CMK (cell line): ENCODE measurements at places on chromosomes 11 and 22.

GRCh38 chr11:39725081-39725480 is 1734.4 kb downstream of the LRRC4C start:
- no peak for DNase-seq

- DNase-seq = no peak
Observed at GRCh38 chr11:116615211-116615865, 157.4 kb downstream of the BUD13 start.

DNA sequence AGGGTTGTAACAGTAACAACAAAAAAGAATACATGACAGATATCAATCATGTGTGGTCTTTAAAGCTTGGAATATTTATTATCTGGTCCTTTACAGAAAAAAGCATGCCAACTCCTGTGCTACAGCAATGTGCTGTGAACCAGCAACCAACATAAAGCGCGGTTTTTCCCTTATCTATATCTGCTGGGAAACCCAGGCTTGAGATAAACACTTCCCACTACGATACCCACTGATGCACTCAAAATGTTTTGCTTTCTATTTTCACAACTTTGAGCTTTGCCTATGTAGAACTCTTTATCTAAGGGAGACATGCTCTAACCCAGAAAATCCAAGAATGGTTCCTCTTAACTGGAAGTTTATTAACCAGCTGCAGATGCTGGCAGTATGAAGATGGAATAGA is 19.0 kb downstream of the ZBED5 start:
- DNase-seq = no peak

DNA sequence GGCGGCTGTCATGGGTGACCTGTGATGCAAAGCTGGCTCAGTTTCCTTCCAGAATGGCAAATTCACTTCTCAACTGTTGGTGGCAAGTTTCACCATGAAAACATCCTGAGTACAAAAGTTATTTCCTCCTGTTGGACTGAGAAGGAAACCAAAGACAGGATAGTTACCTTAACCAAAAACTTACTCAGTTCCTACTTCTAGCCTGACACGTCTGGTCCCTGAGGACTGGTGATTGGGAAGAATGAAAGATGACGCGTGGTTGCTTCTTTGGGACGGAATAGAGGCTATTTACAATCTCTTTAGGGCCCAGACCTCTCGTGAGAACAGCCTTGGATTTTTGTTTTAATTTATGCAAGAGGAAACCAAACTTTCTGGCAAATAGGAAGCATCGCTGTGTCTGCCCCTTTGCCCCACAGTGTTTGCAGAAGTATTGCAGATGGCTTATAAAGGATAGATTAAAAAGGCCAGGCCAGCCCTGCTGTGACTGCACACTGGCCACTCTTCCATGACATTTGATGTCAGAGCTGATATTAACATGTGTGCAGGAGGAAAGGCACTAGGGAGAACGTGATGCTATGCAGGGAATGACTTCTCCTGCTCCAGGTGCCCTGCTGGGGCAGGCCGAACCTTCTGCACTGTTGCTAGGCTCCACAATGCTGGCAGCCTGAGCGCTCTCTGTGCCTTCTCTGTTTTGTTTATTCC is 7.6 kb downstream of the VPS26B start:
- no peak for DNase-seq

DNA sequence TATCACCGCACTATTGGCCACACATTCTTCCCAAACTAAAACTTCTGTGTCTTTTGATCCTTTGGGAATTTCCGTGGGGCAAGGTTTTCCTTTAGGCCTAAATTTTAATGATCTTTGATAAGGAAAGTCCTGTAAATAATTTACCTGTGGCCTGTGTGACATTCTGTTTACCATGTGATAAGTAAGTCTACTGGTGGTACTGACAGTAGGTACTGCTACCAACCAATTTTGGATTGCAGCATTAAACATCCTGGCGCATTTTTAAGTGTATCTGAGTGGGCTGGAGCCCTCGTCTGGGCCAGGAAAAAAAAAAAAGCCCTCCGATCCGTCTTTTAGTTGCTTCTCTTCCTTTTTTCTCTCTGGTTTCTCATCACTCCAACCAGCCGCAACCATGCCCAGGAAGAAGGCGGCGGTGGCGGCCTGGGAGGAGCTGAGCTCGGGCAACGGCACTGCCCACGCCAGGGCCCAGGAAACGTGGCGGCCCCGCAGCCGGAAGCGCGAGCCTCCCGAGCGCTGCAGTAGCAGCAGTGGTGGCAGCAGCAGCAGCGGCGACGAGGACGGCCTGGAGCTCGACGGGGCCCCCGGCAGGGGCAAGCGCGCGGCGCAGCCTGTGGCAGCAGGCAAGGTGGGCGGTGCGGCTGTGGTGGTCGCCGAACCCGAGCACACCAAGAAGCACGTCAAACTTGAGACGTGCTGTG is 33.6 kb downstream of the ASRGL1 start:
- DNase-seq = no peak

DNA sequence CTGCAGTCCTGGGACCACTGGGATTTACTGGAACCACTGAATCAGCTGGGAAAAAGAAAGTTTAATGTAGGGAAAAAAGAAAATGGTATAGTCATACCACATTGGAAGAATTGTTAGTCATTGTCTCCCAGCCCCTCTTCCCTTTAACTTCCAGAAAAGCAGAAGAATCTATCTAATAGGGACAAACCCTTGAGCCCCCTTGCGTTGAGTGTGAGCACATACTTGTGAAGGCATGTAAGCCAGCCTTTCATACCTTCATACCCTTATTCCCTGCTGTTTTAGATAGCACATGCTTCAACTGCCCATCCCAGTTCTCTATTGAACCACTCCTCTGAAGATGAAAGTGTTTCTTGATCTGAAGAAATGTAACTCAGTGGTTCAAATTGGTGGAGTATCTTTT is 6.6 kb downstream of the TREH start:
- no peak for DNase-seq

DNA sequence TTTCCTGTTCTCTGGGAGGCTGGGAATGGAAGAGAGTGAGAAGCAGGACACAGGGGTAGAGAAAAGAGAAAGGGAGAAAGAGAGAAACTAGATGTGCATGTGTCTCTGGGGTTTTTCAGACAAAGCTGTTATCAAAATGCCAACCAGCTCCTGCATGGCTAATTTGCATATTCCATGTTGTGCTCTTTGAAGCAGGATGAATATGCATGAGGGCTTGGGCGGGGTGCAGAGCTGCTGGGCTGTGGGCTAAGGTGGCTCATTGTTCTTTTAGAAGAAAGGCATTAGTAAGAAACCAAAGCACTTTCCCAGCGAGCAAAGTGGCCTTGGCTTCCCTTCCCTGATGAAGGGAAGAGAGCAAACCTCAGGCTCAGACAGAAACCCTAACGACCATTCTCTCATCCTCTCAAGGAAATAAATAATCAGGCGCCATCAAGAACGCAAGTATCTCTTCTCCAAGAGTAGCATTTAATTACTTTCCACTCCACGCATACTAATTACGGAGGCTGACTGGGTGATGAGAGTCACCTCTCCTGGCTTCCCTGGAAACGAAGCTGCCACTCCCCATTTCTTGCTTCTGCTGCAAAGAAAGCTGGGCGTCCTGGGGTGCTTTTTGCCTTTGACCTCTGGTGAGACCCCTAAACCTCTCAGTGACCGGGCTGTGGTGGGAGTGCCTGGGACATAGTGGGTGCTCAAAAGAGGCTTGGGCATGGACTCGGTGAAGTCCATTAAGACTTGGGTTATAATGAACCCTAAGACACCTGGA is 54.2 kb downstream of the FEZ1 start:
- no peak for DNase-seq

- DNase-seq = no peak
Observed at GRCh38 chr22:32880061-32880460, 78.6 kb downstream of the TIMP3 start.

DNA sequence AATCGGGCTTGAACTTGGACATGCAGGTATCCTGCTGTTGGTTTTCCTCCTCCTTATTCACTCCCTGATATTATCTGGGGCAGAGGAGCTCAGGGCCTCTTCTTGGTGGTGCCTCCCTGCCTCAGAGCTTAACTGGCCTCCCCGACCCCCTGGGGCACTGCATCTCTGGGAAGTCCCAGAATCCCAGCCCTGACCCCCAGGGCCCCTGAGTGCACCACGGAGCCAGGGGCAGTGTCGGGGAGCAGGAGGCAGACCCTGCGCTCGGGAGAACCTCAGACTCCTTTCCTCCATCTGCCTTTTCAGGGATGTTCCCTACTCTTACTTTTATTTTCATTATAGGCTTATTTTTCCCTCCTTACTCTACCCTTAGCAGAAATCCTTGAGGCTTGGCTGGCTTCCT is 537.0 kb downstream of the BRD1 start:
- no peak for DNase-seq

DNA sequence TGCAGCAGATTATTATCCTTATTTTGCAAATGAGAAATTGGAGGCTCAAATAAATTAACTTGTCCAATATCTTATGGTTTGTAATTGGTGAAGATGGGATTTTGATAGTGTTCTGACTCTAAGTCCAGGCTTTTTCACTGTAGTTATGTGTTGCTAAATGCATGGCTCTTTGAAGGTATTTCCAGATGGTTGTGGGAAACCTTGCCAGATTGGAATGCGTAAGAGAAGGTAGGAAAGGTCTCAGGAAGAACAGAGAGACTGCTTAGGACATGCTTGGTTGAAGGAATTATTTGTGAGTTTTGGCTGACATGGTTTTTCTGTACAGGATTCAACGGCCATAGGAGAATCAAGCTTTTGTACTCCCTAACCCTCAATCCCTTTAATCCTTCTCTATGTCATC is 108.6 kb downstream of the STIM1 start:
- DNase-seq = no peak

- no peak for DNase-seq
Observed at GRCh38 chr11:120612513-120613263, 101.1 kb downstream of the GRIK4 start.

DNA sequence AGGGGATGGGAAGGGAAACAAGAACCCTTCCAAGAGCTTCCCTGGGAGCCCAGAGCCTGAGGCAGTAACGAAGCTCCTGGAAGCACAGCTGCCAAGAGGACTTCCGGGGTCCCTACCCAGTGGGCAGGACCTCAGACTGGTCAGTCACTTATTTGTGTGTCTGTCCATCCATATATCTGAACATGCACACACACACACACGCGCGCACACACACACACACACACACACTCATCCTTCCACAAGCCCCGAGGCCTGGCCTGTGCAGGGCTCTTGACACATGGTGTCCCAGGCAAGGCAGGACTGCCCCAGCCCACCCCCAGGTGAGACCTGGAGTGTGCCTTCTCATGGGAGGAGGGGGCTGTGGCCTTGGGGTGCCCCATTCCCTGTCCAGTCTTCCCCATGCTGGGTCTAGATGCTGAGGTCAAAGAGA is 44.9 kb downstream of the IGLL5 start:
- DNase-seq = no peak

DNA sequence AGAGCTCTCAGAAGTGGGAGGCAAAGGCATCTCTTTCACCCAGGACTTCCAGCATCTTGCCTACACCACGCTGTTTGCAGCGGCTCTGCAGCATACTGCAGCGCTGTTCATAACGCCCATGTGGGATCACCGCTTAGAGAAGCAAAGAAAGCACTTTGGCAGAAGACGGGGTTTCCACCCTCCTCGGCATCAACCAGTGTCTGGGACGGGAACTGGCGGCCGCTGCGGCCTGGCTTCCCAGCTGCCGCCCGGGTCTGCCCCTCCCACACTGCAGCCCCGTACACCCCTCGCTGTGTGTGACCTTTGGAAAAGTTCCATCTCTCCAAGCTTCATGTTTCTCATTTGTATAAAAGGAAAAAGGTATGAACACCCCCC is 545 bp upstream of the TIRAP start:
- DNase-seq = peak; percentile 45

- no peak for DNase-seq
Observed at GRCh38 chr11:72225411-72225951, 914 bp downstream of the INPPL1 start.

DNA sequence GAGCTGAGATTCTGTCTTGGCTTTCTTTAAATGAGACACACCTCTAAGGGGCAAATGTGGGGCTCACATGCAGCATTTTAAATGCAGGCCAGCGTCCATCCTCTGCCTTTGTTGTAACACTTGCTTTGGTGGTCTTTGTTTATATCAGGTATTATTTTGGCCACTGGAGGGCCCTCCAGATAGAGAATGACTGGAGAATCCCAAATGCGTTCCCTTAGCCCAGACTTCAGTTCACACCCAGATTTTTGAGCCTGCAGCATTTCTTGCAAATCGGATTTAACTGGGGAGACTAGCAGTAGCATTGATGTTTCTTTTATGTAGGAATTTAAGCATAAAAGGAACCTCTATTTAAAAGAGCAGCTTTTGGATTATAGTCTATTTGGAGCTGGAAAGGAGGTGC is 200.2 kb upstream of the SORL1-AS1 start:
- no peak for DNase-seq

- DNase-seq = no peak
Observed at GRCh38 chr11:65538232-65538914, 13.5 kb downstream of the SCYL1 start.

DNA sequence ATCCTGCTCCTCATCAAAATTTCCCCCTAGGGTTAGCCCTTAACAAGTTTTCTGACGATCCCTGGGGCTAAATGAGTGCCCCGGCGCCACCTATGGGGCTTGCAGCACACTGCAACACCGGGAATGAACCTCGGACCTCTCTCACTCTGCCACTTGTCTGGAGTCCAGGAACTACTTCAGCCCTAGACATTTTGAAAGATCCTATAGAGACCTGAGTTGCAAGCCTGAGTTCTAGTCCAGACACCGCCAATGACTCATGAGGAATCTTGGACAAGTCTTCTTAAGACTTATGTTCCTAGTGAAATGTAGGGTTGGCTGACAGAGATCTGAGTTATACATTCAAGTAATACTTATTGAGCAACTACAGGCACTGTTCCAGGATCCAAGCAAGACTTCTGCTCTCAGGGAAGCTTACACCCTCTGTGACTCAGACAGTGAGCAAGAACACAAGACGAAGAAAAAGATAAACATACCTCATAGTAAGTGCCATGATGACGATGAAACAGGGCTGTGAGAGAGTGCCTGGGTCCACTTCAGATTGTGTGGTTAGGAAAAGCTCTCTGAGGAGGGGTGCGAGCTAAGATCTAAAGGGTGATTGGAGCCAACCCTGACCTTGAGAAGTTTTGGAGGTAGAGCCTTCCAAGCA is 10.2 kb upstream of the STK33 start:
- DNase-seq = peak; percentile 12

- DNase-seq = peak; percentile 35
Observed at GRCh38 chr11:58524232-58525036, 16.5 kb upstream of the OR5B21 start.

GRCh38 chr11:79834015-79834414 is 393.2 kb upstream of the TENM4 start:
- DNase-seq = no peak

DNA sequence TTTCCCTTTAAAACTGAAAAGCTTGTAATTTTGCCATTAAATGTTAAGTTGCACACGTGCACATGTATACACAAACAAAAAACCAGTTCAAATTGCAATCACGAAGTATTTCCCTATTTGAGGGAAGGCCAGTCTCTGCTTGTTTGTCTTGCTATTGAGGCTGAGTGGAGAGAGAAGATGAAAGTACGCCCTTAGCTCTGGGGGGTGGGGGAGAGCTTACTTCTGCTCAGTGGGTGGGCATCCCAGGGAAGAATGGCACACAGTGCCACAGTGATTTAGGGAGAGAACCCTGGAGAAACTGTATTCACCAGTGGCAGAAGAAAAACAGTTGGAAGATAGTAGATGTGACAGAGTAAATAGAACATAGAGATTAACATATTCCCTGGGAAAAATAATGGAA is 8.7 kb downstream of the YAP1 start:
- no peak for DNase-seq
